Glutamatergic neuron (in vitro differentiated cells): ENCODE measurements at places on chromosomes 7 and 10. TPM values are rescaled to one million over a fixed set of nuclear protein-coding genes. Genes with fewer than 3 reads are reported as not detected.

GRCh38 chr7:151918510-151918843 is 37.8 kb upstream of the GALNTL5 start:
- DNase-seq, result no peak

GRCh38 chr7:152591976-152592375 is 84.0 kb downstream of the XRCC2 start:
- no peak for DNase-seq

The C10orf105 gene
- not detected for total RNA-seq

The INHBA gene
- not detected for total RNA-seq

- DNase-seq, result no peak
Observed at GRCh38 chr10:68067029-68067428, 8.1 kb downstream of the HERC4 start.

DNA sequence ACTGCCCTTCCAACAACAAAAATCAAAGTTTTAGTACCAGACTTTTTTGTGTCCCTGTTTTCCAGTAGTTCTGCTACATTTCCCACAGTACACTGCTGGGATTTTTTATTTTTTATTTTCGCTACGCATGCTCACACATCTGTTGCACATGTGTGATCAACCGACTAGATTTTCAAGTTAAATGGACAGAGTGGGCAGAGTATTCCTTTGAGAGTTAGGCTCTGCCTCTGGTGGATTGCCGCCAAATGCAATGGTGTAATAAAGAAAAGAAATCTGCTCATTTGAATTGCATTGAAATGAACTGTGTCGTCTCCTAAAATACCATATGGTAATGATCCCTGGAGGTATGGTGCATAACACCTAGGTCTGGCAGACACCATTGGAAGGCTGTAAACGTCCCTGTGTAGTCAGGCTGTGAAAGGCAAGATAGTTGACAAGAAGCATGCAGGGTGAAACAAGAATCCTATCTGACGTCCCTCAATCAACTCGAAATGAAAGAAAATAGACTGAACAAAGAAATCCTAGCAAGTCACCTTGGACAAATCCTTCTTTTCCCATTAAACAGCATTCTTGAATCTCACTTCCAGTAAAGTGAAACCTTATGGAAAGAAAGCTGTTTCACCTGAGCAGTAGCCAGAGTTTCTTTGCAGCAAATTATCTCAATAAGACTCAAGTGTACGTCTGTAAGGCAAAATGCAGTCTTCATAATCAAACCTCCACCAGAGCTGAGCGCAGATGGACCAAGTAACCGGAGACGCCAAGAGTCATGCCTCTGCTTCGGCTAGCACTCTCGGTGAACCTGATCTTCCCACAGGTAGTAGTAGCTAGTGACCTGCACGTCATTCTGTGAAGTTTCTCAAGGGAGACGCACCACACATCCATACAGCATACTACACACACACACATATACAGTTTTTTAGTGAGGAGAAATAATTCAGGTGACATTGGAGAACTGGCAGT is 357.3 kb downstream of the CRPPA start:
- DNase-seq, result no peak

The XRCC2 gene
- total RNA-seq, result 3.0 TPM

DNA sequence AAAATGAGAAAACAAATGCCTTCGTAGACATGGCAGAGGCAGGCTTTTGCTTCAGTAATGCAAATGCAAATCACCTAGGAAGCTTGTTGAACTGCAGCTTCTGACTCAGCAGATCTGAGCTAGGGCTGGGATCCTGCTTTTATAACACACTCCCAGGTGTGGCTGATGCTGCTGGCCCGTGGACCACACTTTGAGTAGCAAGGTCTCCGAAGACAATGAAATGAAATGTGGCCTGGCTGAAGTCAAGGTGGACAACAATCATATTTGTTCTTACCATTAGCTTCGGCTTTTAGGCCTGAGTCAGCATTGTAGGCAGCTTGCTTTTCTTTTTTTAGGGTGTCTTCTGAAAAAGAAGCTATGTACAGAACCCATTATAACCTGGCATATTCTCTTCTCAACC is 26.3 kb downstream of the COL17A1 start:
- DNase-seq, result no peak

The STK31 gene
- total RNA-seq, result 1.7 TPM

The KRIT1 gene
- total RNA-seq, result 37.8 TPM

- peak; percentile 78 for DNase-seq
Observed at GRCh38 chr10:110681023-110681681, 37.0 kb downstream of the RBM20 start.

GRCh38 chr10:5446390-5446926 is 34.1 kb downstream of the NET1 start:
- peak; percentile 92 for DNase-seq

The CALML3 gene
- total RNA-seq, result not detected

The NPM3 gene
- 18.1 TPM for total RNA-seq

DNA sequence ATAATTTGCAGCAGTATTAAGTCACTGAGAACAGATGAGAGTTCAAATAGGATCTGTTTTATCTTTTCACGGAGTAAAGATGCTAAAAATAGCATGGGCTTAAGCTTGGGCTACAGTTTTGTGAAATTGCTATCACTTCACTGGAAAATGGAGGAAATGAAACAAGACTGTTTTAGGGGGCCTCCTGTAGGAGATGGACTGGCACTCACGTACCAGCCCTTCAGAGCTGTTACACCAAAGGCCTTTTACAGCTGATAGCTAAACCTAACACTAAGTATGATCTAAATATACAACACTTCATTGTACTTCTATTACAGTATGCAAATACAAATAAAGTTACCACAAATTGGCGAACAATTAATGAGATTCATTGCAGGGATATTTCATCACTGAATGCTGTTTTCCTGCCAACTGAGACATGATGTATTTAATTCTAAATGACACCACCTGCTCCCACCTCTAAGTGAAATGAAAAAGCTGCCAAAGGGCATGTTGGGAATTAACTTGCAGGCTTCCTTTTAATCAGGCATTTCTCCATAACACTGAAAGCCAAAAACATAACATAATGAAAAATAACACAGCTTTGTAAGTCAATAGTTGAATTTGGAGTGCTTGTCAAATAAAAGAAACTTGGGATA is 304.5 kb upstream of the LRRN3 start:
- DNase-seq, result no peak

DNA sequence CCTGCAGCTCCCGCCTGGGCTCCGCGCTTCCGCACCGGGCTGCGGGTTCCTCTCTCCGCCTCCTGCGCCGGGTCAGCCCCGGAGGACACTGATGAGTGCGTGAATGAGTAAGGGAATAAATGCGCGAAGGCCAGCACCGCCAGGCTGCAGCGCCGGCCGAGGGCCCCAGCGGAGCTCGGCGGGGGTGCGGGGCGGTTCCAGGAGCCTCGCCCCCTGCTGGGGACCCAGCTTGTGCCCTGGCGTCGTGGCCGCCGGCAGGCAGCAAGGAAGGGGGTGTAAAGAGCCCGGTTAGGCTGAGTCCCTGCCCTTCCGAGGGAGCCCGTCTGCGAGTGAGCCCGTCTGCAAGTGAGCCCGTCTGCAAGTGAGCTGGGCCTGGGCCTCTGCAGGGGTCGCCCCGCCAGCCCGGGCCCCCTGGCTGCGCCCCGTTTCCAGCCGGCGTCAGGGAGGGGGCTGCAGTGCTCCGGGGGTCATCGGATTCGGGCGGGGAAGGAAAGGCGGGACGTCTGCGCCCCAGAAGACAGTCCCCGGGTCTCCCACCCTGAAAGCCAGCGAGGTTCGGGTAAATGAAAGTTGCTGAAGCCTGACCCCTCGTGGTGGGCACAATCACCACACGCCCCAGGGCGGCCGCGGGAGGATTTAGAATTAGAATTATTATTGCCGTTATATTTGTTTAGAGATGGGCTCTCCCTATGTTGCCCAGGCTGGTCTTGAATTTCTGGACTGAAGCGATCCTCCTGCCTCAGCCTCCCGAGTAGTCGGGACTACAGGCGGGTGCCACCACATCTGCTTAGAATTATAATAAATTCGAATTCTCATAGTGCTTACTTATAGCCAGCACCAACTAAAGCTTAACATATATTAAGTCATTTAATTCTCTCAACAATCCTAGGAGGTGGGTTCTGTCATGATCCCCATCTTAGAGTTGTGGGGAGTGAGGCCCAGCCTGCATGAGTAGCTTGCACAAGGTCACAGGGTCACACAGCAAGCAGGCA is 8.6 kb upstream of the CRYGN start:
- peak; percentile 81 for DNase-seq

DNA sequence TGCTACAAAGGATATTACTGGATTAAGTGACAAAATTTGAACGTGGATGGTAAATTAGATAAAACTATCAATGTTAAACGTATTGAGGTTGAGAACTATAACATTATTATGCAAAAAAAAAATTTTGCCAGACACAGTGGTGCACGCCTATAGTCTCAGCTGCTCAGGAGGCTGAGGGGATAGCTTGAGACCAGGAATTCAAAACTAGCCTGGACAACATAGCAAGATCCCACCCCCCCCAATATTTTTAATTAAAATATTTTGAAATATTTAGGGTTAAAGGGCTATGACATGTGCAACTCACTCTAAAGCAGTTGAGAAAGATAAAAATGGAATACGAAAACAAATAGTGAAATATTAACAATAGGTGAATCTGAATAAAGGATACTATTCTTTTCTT is 45.1 kb upstream of the ANAPC16 start:
- no peak for DNase-seq

The EPO gene
- not detected for total RNA-seq

- peak; percentile 79 for DNase-seq
Observed at GRCh38 chr10:100519311-100520051, at the start of gene SEC31B. SEC31B (minus strand) TSS chr10:100519861; CDS start chr10:100516952, 2,909 bp downstream.

GRCh38 chr10:63812501-63812900 is 291.3 kb downstream of the REEP3 start:
- no peak for DNase-seq

The CNOT4 gene
- total RNA-seq, result 25.3 TPM

The EBF3 gene
- 544 TPM for total RNA-seq

DNA sequence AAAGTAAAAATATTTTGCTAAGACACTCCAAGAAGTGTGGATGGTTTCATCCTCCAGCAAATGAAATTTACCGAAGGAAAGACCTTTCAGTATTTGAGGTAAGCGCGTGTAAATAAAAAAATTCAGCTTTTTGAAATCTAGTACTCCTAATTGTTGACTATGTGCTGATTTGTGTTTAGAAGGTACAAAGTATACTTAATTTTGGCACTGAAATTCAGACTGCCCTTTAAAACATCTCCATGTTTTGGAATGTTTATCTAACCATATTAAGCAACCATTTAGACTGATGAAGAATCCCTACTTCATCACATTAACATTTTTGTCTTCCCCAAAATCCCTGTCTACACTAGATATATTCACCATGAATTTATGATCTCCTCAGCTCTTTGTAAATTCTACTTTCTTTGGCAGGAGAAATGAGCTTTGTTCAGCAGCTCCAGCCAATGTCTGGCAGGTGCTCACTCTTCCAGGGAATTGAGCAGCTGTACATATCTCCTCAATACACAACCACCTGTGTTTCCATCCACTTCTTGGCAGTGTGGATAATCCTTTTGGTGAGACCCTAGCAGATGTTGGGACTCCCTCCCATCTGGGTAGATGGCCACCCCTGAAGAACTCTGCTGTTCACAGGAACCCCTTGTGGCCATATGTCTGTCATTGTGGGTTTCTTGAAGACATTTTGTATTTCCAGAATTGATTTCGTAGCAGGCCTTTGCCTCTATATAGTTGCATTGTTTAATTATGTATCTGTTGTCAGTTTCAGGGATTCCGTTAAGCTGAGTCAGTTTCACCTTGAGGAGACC is 129.4 kb upstream of the SAMD8 start:
- DNase-seq, result no peak

The TBL2 gene
- total RNA-seq, result 23.8 TPM

DNA sequence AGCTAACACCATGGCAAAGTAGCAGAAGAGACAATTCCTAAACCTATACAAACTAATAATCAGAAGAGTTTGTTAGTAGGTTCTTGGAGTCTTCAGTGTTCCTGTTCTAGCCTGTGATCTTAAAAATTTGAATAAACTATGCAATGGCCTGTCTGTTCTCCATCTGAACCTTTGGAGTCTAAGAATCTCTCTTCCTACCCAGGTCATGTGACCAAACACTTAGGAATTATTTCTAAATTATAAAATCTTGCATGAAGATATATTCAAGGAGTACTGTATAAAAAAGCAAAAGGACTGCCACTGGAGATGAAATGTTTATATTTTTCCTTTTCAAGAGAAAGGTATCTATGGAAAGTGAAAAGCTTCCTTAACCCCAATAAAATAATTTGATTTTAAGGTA is 2.4 kb downstream of the MKI67 start:
- DNase-seq, result no peak

The COL13A1 gene
- total RNA-seq, result 8.5 TPM

The WDR86 gene
- 70.5 TPM for total RNA-seq

DNA sequence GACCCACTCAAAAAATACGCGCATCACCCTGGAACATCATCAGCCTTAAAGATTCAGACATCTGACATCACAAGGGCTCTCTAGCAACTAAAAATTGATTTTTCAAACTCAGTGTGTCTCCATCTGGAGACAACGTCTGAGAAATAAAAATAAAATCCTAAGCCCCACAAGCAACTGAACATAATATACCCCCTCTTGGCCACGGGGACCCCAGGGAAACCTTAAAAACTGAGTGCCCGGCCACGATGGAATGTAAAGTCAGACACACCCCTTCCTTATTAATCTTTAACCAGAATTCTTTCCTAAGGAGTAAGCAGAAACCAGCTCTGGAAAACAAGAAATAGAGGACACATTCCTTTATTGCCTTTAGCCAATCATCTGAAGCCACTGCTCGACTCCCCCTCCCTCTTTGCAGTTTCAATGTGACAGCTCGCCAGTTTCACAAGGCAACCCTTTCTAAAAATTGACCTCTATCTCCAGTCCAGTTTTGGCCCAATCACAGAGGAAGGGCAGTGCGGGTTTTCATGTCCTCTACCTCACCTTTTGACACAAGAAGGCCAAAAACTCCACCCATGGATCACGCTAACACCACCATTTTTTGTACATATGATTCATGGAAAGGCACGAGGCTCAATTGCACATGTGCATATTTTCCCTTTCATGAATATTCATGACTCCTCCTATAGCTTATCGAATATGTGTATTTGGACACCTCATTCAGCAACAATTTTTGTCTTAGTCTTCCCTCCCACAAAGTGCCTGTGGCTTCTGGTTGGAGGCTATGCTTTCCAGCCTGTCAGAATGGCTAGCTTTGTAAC is 24.2 kb downstream of the IFIT3 start:
- no peak for DNase-seq

- no peak for DNase-seq
Observed at GRCh38 chr7:112144284-112145059, 61.7 kb downstream of the DOCK4 start.

The CDC14C gene
- total RNA-seq, result not detected

GRCh38 chr10:78739444-78740053 is 329.2 kb upstream of the ZMIZ1 start:
- DNase-seq, result no peak

DNA sequence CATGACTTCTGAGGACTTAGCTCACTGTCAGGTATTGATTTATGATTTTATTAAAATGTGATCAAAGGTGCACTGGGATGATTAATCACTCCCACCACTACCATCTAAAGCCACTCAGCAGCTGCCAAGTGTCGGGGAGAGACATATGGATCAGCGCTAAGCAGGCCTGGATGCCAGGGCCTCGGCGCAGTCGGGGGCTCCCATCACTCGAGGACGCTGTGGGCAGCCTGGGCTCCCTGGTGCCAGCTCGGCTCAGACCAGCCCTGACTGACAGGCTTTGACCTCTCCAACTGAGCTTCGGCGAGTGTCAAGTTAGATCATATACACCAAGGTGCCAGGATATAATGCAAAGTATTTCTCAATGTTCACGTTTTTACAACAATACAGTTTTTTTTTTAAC is 267.7 kb downstream of the ACTR3B start:
- DNase-seq, result no peak

GRCh38 chr7:23093111-23093510 is 12.5 kb upstream of the KLHL7 start:
- no peak for DNase-seq
